Stimulated activated CD4-positive, alpha-beta T cell treated with anti-CD3 and anti-CD28 coated beads, Interleukin-2, amount 100 ng/mL, for 48 hours (primary cell): ENCODE measurements at places on chromosomes 16 and 17.
A peak's percentile ranks its signal among the peaks of the same experiment; 100 is the strongest.

DNA sequence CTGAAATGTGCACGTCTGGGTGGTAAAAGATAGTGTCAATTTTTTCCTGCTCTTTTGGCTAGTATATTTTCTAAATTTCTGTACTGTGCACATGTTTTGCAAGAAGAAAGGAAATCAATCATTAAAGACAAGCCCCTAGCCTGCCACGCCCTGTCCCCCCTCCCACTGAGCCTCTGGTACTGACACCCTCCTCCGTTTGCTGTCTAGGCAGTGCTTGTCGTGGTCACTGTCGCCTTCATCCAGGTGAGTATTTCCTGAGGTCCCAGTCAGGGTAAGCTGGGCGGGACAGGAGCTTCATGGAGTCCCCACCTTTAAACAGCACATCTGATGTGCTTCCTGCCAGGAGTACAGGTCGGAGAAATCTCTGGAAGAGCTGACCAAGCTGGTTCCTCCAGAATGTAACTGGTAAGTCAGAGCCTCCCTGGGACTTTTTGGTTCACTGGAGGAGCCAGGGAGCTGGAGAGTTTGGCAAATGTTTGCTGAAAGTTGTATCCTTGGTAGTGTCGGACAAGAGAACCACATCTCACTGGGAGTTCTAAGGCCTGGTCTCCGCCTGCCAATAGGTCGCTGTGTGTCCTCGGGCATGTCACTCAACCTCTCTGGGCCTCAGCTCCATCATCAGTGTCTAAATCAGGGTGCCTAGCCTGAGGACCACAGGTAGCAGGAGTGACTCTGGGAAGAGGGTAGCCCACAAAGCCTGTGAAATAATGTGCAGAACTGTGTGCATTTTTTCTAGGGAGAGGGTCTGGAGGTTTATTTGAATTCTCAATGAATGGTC, 42.2 kb downstream of the ATP2C2 start:
- no peak for DNase-seq

DNA sequence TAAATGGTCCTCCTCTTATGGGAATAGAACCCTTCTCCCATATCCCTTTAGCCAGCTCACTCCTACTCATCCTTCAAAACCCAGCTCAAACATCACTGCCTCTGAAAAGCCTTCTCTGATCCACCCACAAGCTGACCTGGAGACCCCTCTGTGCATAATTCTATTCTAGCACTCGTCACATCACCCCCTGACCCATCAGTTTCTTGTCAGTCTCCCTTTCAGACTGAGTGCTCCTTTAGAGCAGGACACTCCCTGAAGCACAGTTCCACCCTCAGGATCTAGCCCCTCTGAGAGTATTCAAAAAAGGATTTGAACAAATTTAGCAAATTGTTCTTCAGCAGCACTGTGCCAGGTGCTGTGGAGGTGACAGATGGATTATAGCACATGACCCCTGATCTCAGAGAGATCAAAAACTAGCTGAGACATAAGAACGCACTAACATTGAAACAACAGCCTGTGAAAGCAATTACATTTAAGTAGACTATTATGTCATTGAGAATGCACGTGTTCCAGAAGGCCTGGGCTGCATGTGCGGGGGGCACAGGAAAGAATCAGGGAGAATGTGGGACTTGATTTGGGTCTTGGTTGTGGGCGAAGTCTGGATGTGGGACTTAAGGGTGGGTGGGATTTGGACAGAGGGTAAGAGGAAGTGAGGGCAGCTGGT, 43.5 kb downstream of the MRPS23 start:
- DNase-seq: no peak

- no peak for DNase-seq
These were observed 40.0 kb downstream of the TBC1D16 start for GRCh38 chr17:79995696-79996095.

DNA sequence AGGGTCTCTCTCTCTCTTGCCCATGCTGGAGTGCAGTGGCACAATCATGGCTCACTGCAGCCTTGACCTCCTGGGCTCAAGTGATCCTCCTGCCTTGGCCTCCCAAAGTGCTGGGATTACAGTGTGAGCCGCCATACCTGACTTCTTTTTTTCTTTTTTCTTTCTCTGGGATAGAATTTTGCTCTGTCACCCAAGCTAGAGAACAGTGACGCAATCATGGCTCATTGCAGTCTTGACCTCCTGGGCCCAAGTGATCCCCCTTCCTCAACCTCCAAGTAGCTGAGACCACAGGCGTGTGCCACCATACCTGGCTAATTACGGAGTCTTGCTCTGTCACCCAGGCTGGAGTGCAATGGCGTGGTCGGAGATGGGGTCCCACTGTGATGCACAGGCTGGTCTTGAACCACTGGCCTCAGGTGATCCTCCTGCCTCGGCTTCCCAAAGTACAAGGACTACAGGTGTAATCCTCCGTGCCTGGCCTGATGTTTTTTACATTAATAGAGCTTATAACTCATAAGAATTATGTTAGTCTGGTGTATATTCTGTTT, 76.5 kb downstream of the BCAS3 start:
- no peak for DNase-seq

DNA sequence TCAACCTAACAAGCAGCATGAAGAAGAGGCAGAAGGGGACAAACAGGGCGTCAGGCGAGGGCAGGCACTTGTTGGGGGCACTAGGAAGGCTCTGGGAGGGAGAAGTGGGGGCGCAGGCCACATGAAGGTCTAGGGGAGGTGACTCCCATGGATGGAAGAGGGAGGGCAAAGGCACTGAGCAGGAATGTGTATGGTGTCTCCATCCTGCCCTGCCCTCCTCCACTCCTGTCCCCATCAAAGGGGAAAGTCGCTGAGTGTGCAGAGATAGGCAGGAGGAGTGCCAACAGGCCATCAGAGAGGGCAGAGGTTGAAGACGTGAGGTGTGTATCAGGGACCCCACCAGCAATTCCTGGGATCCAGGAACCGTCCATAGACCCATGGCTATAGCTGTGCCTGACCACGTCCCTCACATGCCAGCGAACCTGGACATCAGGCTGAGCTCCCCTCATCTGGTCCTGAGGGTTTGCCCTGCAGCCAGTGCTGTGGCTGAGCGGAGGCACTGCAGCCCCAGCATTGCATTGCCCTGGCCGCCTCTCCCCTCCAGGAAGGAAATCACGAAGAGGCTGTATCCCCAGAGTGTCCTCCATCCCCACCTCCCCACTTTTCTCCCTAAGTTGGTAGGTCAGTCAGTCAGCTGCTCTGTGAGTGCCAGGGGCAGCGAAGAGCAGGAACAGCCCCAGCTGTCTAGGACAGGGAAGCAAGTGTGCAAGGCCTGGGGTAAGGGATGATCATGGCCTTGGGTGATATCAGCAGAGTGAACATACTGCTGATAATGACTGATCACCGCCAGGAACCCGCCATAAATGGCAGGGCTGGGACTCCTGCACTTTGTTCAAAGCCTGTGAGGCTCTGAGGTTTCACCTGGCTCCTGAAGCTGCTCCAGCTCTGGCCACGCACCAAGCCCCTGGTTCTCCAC, 6.2 kb upstream of the CYB561 start:
- no peak for DNase-seq

DNA sequence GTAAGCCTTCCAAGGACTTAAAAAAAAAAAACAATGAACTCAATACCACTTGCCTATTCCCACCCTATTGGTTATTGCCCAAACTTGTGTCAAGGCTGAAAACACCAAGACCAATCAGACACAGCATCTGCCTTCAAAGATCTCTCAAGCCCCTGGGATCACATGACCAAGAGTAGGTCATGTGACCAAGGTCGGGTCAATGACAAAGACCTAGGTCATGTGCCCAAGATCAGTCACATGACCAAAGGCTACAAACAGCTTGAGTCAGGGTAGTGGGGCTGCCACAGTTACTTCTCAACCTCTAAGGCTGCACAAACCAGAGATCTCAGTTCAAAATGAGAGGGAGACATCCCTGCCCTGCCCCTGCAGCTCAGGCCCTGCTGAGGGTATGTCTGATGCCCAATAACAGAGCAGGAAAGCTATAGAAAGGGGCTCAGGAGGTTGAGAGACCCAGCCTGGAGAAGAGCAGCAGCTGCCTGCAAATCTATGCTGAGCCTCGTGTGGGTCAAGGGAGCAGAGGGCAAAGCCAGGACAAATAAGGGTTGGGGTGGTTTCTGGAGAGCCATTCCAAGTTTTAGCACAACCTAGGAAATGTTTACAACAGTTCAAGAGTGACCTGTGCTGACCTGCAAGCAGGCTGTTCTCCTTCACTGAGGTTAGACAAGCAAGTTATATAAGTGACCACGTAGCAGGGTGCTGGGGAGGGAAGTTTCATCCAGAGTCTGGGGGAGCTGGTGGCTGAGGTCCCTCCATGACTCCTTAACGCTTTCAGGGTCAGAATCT, 48.8 kb downstream of the PIMREG start:
- DNase-seq: no peak

DNA sequence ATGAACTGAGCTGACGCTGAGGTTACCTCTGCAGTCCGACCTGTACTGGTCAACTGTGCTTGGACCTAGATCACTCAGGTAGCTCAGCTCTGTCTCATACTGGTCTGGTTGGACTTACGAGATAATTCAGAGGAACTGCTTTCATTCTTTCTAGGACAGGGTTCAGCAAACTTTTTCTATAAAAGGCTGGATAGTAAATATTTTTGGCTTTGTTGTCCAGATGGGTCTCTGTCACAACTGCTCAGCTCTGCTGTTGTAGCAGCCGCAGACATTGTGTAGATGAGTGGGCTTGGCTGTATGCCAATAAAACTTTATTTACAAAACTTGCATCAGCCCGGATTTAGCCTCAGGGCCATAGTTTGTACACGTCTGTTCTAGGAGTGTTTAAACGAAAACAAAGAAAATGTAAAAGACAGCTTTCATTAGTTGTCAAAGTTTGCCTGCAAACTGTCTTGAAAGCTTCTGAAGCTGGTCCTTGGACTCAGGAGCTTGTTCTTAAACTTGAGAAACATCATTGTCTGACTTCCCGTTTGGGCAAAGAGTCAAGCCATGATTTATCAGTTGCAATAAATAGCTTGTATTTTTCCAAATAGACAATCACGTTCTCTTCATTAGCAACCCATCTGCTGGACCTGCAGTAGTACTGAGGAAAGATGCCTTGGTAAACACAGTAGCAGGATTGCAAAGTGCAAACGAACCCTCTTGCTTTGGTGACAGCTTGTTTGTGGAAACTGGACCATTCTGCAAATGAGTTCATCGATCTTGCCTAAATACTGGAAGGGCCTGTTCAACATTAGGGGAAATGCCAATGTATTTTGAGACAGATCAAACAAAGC, 253.4 kb downstream of the SNX29 start:
- DNase-seq: no peak

DNA sequence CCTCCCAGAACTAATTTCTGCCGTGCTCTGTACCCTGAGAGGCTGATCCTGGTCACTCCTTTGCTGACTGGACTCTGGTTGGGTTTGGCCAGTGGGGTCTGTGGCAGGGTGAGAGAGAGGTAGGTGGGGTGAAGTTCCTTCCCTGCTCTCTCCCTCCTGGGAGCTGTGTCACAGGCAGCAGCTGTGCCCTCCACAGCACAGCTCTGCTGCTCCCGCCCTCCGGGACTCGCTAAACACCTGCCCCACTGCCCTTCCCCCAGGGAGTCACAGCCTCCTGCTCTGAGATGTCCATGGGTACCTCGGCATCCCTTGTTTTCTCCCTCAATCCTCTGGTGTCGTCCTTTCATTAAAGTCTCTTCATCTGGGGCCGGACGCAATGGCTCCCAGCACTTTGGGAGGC, 66.4 kb downstream of the SRCIN1 start:
- DNase-seq: no peak

- DNase-seq: no peak
These were observed 12.3 kb upstream of the SLC38A8 start for GRCh38 chr16:84054916-84055315.

DNA sequence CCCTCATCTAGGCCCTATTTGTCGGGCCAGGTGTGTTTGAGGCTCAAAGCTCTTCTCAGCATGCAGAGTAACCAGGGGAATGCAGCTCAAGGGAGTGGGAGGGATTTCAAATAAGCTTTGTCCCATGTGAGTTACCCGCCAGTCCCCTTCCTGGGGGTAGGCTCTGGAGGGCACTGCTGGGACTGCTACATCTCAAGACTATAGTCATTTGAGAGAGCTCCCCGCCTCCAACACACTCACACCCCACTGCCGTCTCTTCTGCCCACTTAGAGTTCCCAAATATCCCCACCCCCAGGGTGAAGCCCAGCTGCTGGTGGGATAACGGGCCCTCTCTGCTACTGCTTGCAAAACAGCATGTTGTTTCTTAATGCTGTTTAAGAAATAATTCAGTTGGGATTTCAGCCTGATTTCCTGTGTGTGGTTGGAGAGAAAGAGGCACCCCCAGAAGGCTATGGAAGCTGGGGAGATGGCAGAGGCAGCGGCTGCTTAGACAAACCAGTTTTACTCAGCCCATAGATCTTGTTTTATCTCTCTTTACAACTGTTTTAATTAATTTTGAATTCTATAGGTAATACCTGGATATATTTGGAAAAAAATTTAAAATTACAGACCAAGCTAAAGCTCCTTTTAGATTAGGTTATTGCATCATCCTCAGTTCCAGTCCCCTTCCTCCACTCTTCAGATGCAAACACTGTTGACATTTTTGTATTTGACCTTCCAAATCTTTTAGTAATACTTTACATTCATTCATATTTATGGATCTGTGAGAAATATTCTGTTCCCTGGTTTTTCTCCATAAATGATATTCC, 4.1 kb upstream of the MPO start:
- DNase-seq: no peak

GRCh38 chr17:64385187-64386083, 5.2 kb downstream of the PECAM1 start:
- DNase-seq: peak; percentile 35

DNA sequence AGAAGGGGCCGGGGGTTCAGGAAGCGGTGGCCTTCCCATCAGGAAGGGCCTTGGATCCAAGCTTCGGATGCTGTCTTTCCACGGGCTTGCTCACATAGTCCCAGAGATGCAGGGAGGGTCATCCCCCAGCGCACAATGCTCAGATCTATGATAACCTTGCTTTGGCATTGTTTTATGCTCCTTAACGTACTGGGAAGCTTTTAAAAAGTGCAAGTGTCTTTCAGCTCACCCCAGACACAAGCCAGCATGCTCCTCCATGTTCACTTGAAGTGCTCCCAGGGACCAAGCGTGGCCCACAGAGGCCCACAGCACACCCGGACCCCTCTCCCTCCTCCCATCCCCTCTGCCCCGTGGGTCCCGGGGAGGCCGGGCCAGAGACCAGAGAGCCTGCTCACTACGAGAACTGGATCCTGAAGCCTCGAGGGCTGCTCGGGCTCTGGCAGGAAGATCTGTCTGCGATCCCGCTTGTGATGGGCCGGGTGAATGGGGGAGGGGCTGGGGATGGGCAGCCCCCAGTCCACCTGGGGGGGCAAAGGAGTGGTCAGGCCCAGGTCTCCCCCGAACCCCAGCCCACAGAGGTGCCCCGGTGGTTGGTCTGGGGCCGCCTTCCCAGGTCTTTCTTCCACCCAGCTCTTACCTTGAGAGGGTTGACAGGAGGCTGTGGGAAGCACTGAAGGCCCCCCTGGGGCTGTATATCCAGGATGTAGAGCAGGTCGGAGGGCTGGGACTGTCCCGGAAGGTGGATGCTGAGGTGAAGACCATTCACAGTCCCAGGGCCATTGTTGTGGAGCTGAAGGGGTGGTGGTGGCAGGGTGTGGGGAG, 11.8 kb upstream of the FAM171A2 start:
- DNase-seq: no peak

DNA sequence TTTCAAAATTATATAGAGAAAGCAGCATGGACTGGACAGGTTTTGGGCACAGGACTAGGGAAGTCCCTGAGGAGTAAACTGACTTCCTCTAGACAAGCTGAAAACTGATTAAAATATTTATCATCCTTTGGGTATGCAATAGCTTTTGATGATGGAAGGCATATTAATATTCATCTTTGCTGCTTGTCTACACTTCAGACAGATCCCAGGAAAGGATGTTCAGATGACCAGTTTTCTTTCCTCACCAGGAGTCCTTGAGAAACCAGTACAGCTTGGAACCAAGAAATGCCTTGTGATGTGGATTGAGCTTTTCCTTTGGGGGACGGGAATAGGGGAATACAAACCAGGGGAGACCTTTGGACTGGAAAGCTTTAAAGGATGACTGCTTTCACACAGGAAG, 195.5 kb downstream of the FTO start:
- DNase-seq: no peak
